ENCODE measurements at places on chromosomes 12 and 14. TPM values are rescaled to one million over a fixed set of nuclear protein-coding genes. Genes with fewer than 3 reads are reported as not detected.

The CHURC1 gene
- total RNA-seq: 31.0 TPM

DNA sequence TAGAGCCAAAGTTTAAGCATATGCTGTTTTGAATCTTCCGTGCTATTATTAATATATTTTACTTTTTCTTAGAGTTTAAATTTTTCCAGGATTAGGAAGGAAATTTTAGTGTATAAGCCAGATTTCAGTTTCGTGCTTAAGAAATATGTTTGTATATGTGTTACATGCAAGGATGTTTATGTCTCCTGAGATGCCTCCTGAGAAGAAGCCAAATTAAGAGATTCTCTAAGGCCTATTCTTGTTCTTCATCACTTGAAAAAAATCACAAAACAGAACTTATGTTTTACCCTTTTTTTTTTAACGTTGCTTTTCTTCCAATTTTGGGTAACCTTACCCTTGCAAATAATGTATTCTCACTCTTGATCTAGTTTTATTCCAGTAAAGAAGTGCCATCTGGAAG, 412.7 kb downstream of the TMTC2 start:
- DNase-seq: no peak

The EID3 gene
- 1.1 TPM for total RNA-seq

GRCh38 chr12:64450711-64451486, 1.0 kb upstream of the TBK1 start:
- peak; percentile 26 for DNase-seq

- DNase-seq: peak; percentile 67
These were observed 65.9 kb upstream of the OTOGL start for GRCh38 chr12:80033448-80033847.

GRCh38 chr14:77964586-77964985, 164.7 kb downstream of the ADCK1 start:
- DNase-seq: no peak

DNA sequence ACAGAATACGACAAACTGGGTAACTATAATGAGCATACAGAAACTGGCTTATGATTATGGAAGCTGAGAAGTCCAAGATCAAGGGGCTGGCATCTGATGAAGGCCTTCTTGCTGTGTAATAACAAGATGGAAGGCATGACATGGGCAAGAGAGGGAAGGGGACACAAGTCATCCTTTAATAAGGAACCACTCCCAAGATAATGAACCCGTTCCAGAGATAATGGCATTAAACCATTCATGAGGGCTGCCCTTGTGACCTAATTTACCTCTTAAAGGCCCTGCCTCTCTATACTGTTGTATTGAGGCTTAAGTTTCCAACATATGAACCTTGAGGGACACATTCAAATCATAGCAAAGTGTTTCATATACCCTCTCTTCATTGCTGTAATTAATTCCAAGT, 4.6 kb upstream of the VTI1B start:
- DNase-seq: no peak

GRCh38 chr12:54047160-54047963, 6.3 kb upstream of the HOXC4 start:
- no peak for DNase-seq

The SLC5A8 gene
- not detected for total RNA-seq

DNA sequence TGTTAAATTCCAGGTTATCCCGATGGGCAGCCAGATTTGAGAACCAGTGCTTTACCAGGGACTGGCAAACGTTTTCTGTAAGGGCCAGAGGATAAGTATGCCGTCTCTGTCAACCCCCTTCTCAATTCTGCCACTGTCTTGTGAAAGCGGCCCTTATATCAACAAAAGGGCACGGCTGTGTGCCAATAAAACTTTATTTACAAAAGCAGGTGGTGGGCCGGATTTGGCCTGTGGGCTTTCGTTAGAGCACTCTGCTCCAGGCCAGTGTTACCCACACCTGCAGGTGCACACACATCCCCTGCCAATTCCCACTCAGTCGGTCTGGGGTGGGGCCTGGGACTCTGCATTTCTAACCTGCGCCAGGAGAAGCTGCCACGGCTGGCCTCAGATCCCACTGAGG, 111.2 kb downstream of the RFLNA start:
- no peak for DNase-seq

The BRAP gene
- total RNA-seq: 12.4 TPM

GRCh38 chr14:99514552-99515300, 33.5 kb downstream of the CCNK start:
- no peak for DNase-seq

The SLC25A47 gene
- total RNA-seq: 0.24 TPM

DNA sequence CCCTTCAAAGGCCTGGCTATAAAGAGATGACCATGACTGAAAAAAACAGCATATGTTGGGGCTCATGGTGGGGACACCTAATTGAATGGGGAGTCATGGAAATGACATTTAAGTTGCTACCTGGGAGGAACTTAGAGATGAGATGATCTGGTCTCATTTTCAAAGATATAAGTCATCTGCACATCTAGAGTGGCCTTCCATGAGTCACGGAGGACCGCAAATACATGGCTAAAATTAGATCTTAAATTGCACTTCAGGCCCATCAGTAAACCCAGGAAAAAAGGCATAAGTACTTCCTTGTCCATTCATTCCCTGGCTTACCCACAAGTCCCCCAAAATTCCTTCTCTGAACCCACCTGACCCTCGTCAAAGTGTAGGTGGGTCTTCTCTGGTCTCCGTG, 53.4 kb downstream of the SPTB start:
- peak; percentile 24 for DNase-seq

The P2RX7 gene
- total RNA-seq: 3.8 TPM

DNA sequence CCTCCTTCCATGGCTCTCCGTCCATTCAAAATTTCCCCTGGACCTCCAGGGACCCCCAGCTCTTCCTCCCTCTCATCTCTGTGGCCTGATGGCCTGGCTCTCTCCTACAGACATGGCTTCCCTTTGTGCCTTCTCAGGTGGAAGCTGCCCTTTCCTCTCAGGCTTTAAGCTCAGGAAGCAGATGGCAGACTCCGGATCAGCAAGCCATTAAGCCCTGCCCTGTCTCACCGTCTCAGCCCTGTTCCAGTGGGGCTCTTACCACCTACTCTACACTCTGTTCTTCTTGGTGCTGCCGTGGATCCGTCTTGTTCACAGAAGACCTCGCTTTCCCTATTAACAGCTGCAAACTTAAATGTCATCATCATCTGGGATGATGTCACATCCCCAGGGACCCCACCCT, 33.1 kb downstream of the NPC2 start:
- no peak for DNase-seq

DNA sequence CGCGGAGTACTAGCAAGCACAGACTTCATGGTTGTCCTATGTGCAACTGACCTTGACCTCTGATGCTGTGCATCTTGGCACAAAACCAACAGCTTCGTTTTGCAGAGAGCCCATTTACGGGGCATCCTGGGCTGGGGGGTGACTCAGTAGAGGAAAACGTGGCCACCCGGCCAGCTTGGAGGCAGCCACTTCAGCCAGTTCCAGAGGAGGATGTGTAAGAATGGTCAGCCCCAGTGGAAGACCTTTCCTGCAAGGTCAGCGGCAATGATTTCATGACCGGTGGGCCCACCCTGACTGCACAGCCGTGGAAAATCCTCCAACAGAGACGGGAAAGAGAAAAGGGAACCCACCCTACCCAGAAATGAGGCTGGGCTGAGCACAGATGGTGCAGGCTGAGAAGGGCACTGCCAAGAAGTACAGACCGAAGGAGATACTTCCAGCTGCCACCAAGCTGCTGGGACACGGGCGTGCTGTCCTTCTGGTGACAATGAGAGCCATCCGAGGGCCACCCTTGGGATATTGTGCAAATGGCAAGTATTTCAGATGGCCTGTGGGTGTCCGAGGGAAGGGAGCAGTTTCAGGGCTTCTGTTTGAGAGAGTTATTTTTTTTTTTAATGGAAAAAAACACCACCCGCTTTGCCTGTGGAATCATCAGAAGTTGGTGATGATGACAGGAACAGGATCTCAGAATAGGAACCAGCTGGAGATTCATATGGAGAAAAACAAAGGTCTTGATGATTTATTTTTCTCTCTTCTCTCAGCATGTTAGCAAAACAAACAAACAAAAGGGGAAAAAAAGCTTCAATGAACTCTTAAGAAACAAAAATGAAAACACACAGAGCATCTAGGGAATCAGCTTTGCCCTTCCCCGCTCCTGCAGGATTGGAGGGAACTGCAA, 120.2 kb upstream of the RFLNA start:
- peak; percentile 55 for DNase-seq

DNA sequence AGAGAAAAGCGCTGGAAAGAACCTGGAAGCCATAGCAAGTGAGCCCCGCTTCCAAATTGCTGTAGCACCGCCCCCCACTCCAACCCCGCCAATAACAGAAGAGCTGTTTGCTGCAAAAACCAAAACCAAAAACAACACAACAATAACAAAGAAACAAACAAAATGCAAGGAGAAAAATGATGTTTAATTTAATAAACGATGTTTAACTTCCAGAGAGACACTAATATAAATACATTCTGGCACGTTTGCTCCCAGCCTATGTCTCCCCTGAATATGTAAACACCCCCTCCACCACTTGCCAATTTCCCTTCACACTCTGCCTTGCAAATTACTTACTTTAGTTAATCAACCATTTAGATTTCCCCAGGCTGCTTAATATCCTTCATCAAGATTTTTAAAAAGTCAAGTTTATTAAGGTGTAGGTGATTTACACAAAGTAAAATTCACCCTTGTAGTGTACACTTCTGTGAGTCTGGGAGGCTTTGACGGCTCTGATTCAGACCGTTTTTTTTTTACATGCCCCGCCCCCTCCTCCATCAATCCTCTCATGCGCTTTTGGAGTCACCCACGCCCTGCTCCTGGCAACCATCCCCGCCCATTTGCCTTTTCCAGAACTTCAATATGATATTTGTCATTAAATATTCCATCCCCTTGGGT, 482 bp upstream of the IFI27L2 start:
- peak; percentile 45 for DNase-seq

The DCAF4 gene
- 47.9 TPM for total RNA-seq

DNA sequence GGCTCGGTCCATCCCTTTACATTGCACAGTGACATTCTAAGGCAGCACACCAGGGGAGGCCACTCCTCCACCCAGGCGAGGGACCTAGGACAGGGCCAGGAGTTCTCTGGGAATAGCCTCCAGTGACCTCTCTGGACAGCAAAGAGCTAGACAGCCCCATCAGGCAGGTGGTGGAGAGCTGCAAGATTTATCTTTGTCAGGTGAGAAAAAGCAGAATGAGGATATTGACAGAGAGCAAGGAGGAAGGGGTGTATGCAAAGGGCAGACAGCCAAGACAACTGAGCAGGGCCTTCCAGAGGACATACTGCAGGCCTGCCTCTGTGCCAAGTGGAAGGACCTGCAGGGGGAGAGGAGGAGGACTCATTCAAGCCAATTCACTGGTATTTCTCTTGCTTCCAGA, 112.4 kb upstream of the MAX start:
- DNase-seq: no peak

The PLEKHD1 gene
- total RNA-seq: not detected

DNA sequence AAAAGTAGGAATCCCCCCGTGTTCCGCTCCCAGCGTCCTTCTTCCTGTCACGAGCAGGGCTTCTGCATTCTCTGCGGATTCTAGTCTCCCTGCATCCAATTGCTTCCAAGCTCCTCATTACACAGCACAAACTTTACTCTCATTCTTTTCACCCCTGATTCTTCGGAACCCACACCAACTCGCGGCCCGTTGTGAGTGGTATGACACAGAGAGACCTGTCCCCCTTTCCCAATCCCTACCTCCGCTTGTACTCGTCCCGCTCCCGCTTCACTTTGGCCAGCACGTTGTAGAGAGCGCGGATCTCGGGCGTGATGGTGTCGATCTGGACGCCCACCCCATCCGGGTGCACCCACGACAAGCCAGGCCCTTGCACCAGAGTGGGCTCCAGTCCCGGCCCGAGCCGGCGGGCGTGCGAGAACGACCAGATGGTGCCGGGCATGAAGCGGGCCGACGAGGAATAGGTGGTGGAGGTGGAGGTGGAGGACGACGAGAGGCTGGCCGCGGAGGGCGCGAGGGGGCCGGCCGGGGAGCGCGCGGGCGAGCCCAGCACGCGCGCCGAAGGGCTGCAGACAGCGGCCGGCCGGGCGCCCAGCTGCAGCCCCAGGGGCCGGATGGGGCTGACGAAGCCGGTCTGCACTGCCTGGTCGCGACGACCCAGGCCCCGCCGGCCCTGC, 687 bp downstream of the IFFO1 start:
- no peak for DNase-seq
